Caki2 (cell line): ENCODE measurements at places on chromosomes 2 and 18. TPM values are rescaled to one million over a fixed set of nuclear protein-coding genes. Genes with fewer than 3 reads are reported as not detected.

GRCh38 chr2:181581534-181581933 lies 75.4 kb downstream of the CERKL start:
- no peak for DNase-seq

CDH20 gene
- total RNA-seq: not detected in 2 replicates

TMEM17 gene
- 5.4 and 5.8 TPM in 2 replicates for total RNA-seq

DNA sequence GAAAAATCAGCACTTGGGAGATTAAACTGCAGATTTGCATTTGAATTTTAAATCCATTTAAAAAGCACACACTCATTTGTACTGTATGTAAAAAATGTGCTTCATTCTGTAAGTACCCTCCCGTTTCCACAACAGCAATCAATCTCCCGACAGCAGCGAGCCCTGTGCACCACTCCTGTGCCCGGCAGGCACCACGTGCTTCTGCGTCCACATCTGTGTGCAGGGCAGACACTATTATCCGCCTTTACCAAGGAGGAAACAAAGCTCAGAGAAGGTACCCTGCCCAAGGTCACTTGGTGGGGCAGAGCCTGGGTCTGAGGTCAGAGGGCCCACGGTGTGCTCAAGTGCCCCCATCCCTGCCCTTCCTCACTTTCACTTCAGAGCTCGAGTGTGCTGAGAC lies 7.5 kb downstream of the HSBP1L1 start:
- no peak for DNase-seq

DNA sequence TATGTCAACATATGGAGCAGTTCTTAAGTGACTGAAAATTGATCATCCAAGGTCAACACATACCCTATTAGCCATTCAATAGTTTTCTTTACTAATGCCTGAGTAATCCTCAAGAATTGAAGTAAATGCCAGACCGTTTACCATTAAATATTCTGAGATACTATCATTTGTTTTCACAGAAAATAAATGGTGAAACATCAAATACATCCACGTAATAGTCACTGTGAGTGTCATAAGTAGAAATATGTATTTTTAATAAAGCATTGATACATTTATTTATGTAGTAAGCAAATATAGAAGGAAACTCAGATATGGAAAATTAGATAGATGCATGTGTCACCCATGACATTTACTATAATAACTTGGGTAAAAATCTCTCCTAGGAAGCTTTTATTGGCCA lies 927.8 kb upstream of the NRXN1 start:
- DNase-seq: no peak

ZBTB7C gene
- 0.03 and 0.84 TPM in 2 replicates for total RNA-seq

GRCh38 chr18:44601447-44601846 lies 79.2 kb upstream of the SETBP1 start:
- DNase-seq: no peak

DNAJC5G gene
- total RNA-seq: not detected in 2 replicates

DNA sequence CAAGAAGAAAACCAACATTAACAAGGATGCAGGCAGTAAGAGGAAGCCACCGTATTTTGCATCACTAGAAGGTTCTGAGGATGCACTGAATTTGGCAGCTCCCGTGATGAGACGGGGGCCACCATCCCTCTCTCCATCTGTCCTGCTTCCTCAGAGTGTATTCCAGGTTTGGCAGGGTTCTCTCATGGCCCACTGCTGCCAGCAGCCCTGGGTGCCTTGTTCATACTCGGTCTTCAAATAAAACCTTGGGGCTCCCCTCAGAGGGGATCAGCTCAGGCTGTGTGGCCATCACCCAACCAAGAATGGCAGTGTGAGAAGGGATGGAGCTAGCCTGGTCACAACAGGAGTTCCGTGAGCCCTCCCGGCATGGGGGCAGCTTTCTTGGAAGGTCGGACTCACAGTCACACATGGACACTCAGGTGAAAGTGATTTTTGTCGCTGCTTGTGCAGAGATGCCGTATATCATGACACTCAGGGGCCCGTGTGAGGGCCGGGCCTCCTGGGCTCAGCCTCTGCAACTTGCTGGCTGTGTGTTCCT lies 12.8 kb upstream of the MBP start:
- no peak for DNase-seq

DNA sequence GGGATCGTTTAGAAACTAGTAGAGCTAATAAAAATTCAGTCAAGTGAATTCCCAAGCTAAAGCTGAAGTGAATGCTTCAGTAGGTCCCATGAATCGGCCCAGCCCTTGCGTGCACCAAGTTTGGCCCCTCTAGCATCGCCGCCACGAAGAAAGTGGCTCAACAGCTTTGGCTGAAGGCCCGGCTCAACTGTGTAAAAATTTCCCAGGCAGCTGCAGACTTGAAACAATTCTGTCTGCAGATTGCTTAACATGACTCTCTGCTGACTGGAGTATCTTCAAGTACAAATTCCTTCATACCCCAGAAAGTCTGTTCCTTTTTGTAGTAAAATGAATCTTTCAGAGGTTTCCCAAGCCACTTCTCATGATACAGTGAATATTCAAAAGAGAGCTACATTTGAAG lies 32.7 kb downstream of the ALMS1 start:
- DNase-seq: no peak

GRCh38 chr2:33214857-33215256 lies 261.6 kb upstream of the RASGRP3 start:
- DNase-seq: no peak

DNA sequence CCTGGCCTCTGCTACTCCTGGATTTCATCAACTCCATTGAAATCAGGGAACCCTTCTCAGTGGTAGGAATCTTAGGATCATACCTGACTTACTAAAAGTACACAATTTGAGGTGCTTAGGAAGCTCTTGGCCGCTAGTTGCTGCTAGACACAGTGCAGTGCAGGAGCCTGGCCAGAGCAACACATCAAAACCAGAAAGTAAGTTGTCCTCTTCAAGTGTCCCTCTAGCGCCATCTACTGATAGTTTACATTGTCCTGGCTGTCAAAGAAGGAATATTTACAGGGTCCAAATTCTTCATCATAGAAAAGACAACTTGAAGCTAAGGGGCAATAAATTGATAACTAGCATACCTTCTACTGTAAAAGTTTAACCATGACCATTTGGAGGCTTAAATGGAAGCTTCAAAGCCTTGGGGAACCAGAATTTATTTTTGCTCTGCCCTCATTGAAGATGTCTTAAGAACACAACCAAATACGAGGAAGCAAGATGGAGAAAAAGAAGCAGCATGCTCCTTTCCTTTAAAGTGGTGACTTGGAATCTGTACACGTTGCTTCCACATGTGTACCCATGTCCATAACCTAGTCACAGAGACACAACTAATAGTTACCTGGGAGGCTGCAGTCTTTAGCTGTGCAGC lies 889.1 kb upstream of the GCFC2 start:
- DNase-seq: peak; percentile 76

DNA sequence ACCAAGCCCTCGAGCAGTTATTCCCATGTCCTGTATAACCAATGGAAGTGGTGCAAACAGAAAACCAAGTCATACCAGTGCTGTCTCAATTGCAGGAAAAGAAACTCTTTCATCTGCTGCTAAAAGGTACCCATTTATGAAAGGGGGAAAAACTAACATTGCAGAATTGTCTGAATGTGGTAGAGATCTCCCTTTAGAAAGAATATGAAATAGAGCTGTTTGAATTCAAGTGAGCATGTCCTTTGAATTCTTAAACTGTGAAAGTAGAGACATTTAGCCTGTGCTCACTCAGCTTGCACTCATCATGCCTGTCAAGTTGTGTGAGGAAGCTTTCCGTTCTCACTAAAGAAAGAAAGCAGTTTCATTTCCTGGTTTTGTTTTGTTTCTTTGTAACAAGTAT lies 87.4 kb downstream of the EML4 start:
- no peak for DNase-seq

- peak; percentile 74 for DNase-seq
These were observed 18.1 kb downstream of the EPAS1 start for GRCh38 chr2:46315103-46315890.
